Substantia nigra (tissue), 51 donors: ENCODE measurements at places on chromosomes 16 and 17.

DNA sequence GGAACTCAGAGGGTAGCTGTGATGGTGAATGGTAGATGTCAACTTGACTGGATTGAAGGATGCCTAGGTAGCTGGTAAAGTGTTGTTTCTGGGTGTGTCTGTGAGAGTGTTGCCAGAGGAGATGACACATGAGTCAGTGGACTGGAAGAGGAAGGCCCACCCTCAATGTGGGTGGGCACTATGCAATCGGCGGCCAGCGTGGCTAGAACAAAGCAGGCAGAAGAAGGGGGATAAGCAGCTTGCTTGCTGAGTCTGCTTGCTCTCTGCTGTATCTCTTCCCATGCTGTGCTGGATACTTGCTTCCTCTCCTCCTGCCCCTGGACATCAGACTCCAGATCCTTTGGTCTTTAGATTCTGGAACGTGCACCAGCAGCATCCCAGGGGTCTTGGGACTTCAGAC is 128.1 kb downstream of the AIPL1 start:
- DNase-seq, result no peak

DNA sequence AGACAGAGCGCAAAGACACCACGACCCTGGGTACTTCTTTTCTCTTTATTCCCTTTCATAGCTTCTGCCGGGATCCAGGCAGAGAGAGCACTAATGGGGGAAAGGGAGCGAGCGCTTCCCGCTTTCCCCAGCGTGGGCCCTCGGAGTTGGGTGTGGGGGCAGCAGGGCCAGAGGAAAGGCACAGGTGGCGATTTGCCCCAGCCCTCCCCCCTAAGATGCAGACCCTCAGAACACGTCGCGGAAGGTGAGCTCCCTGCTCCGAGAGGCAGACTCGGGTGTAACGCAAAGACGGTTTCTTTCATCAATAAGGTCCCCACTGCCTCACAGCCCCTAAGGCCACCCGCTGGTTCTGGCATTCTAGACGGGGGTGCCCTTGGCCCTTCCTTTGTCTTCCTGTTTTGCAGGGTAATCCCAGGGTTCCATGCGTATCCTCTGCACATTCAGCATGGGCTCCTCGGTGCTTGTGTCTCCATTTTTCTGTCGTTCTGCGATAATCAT is 570 bp upstream of the NME3 start:
- DNase-seq, result no peak

DNA sequence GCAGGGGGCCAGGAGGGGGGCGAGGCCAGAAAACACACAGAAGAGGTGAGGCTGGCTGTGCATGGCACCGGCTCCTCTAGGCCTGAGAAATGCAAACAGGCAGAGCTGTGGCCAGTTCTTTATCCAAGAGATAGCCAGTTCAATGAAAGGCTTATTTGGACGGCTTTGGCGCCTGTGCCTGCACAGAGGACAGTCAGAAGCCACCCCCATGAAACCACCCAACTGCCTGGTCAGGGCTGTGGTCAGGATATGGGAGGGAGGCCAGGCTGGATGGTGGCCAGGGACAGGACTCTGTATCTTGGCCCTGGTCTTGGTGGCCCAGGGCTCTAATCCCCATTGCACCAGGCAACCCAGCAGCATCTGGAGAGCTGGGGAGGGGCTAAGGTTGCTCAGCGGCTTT is 24.5 kb upstream of the GPRC5C start:
- no peak for DNase-seq

- no peak for DNase-seq
Observed at GRCh38 chr17:59003860-59004259, 102.8 kb downstream of the TRIM37 start.

DNA sequence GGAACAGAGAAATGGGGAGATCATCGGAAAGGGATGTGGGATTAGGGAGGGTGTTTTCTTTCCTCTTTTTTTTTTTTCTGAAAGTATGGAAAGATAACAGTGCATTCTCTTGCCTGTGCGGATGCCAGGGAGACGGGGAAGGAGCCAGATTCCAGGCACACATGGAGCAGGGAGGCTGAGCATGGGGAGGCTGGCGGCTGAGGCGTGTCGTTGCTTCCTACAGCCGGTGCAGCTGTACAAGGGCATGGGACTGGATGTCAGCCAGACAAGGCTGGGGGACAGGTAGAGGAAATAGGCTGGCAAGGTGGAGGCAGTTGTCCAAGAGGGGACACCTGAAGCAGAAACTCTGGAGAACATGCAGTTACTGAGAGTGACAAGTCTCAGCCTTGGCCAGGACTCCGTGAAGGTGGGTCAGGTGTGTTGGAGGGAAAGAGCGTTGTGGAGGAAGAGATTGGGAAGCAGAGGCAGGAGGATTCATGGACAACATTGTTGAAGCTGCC is 16.6 kb upstream of the ADORA2B start:
- DNase-seq, result no peak

DNA sequence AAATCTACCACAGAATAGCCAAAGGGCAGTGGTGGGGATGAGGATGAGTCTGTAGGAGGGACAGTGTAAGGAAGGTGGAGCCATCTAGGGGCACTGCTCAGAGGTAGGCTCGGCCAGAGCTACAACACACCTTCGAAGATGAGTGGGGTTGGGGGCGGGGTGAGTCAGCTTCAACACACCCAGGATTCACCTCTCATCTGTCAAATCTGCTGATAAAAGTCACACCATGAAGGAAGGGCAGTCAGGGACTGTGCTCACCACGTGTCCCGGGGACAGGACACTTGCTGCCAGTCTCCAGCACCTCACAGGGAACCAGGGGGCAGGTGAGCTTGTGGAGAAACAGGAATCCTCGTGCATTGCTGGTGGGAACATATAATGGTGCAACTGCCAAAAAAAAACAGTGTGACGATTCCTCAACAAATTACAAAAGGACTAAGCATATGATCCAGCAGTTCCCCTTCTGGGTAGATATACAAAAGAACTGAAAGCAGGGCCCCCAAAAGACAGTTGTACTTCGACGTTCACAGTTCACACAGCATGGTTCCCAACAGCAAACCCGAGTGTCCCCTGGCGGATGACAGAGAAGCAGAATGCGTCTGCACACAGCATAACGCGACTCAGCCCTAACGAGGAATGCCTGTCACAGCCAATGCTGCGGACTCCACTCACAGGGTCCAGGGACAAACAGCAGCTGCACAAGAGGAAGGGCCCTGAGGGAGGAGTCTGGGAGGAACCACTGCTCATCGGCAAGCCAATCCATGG is 133.1 kb downstream of the ANKRD11 start:
- DNase-seq, result no peak

- DNase-seq, result no peak
Observed at GRCh38 chr17:17724307-17725010, 43.2 kb downstream of the RAI1 start.
